NCI-H1092 (cell line): ENCODE measurements at places on chromosomes 16 and 17.

DNA sequence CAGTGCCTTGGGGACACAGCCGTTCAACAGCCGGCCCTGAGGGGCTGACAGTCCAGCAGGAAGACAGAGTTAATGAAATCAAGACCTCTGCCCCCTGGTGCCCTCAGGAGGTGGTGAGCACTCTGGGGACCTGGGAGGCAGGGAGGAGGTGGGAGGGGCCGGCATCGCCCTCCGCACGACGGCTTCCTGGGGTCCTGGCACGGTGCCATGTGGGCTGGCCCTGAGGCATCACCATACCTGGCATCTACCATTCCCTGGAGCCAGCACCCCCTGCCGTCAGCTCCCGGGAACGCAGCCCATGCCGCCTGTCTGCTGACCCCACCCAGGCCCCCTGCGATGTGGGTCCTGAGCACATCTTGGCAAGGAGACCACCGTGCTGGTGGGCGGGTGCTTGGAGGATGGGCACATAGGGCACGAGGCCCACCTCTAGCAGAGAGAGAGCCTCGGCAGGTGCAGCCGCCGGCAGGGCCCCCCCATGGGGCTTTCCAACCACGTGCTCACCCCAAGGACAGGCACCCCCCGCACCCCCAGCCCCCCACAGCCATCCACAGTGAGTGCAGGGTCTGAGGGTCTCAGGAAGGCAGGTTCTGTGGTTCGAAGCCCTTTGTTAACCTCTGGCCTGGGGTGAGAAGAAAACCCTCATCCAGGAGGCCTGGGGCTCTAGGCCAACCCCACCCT lies 52.5 kb downstream of the ZFPM1 start:
- DNase-seq, result peak; percentile 75

DNA sequence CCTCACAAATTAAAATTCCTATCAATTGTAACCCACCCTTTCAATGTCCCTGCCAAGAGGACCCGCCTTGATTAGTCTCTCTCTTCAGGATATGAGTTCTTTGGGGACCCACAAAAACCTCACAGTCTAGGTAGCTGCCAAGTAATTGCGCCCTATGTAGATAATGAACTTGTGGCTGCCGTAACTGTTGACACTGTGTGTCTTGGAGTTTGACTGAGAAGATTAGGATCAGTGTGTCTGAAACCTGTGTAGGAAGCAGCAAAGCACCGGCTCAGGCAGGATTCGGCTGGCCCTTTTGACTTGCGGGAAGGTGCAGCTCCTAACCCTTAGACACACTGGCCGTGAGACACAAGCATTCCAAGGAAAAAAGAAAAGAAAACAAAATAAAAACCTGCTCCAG lies 17.8 kb upstream of the SLC6A4 start:
- DNase-seq, result no peak

- no peak for DNase-seq
These were observed 229.5 kb upstream of the ASIC2 start for GRCh38 chr17:33522623-33523022.

DNA sequence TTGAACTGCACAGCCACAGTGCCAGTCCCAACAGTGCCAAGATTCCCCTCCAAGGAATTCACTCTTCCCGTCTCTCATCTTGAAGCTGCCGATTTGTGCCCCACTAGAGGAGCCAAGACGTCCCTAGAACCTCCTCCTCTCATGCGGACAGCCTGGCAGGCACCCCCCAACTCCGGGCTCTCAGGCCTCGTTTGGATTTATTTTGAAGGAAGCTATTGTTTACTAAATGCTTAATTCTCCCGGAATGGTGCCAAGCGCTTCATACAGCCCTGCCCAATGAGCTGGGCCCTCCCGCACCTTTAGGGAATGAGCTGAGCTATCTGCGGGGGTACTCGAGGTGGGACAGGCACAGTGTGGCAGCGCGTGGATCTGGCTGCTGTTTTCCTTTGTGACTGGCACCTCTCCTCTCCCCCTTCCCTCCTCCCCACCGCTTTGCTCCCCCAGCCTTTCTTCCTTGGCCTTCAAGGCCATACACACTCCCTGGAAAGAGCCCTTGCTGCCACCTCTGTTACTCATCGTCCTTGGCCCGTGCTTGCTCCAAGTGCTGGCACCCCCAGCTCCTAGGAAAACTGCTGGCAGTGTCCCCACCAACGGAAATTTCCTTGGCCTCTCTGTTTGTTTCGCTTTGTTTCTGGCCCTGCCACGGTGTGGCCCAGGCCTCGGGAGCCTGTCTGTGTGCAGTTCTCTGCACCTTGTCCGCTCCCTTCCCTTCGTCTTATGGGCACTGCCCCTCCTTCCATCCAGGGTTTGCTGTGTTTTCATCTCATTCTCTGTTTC lies 49.9 kb upstream of the CDR2 start:
- no peak for DNase-seq
